ENCODE measurements at places on chromosomes 6 and 20. TPM values are rescaled to one million over a fixed set of nuclear protein-coding genes. Genes with fewer than 3 reads are reported as not detected.
A peak's percentile ranks its signal among the peaks of the same experiment; 100 is the strongest.

FAM83C gene
- 0.68 TPM for total RNA-seq

HSPA12B gene
- 0.69 TPM for total RNA-seq

HLA-F gene
- total RNA-seq: 2.0 TPM

DNA sequence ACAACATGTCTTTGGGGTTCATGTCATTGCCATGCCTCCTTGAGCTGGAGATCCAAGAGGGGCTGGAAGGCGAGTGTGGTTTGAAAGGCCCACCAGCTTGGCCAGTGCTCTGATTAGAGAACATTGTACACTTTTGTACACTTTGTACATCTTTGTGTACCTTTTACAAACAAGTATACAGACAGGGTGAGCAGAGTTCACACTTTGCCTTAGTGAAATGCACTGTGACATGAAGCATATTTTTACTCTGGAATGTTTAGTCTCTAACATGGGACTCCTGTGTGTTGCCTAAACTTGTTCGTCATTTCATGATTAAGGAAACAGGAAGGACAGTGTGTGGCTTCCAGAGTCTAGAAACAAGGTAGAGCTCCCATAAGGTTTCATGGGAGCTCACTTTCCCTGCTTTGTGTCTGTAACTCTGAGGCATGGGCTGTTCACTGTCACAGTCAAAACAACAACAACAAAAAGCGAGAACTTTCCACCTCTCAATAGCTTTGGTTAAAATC is 225.8 kb upstream of the SOX4 start:
- no peak for ATAC-seq

- peak; percentile 26 for ATAC-seq
Observed at GRCh38 chr6:48928937-48929336, 534.1 kb downstream of the MMUT start.

GRCh38 chr6:85402922-85403321 is 47.0 kb upstream of the NT5E start:
- ATAC-seq: no peak

LINC00237 gene
- total RNA-seq: 0.47 TPM

CCN6 gene
- 0.56 TPM for total RNA-seq

ABCC10 gene
- 70.3 TPM for total RNA-seq

DNA sequence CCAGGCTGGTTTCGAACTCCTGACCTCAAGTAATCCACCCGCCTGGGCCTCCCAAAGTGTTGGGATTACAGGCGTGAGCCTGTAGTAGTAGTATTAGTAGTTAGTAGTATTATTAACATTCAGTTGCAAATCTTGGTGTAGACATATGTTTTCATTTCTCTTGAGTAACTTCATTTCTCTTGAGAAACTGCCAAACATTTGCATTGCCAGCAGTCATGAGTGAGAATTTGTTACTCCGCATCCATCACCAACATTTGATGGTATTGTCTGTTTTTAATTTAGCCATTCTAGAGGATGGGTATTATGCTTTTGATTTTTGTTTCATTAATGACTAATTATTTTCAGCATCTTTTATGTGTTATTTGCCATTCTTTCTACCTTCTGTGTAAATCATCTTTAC is 1.5 kb upstream of the ERVFRD-1 start:
- ATAC-seq: no peak

- no peak for ATAC-seq
Observed at GRCh38 chr6:114638341-114638740, 295.5 kb upstream of the HS3ST5 start.

Measured in motor neuron (in vitro differentiated cells).